ENCODE measurements at places on chromosomes 2 and 18.

DNA sequence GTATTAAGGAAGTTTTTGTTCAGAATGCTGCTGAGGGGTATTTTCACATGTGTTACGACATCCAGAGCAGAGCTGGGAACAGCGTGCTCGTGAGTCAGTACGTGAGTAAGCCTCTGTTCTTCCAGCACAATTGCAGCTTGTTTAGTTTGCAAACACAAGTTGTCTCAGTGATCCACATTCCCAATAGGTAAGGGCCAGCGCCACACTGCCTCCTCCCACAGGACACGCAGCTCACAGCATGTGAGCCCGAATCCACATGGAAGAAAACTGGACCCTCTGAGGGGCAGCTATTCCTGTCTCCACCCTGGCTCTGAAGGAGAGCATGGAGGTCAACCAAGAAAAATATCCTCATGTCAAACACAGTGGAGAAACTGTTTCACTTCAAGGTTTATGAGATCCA is 173.9 kb upstream of the PID1 start:
- no peak for DNase-seq

GRCh38 chr2:102046135-102046986 is 54.6 kb downstream of the IL1R2 start:
- no peak for DNase-seq

GRCh38 chr18:38654946-38655345 is 1089.3 kb upstream of the CELF4 start:
- DNase-seq: no peak

GRCh38 chr18:36737316-36737715 is 91.5 kb downstream of the TPGS2 start:
- DNase-seq: no peak

DNA sequence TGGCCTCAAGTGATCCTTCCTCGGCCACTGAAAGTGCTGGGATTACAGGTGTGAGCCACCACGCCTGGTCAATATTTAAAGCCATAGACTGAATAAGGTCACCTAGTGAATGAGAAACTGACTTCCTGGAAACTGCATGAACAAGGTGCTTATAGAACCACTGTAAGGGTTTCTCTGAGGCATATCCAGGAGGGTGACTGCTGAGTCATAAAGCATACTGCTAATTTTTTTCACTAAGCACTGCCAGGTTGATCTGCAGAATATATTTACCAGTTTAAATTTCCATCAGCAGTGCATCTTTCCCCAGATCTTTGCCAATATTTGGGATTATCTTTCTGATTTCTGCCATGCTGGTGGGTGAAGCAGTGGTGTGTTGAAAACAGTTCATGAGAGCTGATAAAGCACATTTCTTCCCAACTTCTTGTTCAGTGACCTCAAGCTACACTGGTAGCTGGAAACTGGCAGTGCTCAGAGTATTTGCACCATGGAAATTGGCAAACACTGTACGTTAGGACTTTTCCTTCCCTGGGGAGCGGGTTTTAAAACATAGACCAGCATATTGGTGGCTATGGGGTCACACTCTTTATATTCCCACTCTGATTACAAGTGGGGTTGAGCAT is 4.2 kb upstream of the CLIP4 start:
- DNase-seq: no peak

DNA sequence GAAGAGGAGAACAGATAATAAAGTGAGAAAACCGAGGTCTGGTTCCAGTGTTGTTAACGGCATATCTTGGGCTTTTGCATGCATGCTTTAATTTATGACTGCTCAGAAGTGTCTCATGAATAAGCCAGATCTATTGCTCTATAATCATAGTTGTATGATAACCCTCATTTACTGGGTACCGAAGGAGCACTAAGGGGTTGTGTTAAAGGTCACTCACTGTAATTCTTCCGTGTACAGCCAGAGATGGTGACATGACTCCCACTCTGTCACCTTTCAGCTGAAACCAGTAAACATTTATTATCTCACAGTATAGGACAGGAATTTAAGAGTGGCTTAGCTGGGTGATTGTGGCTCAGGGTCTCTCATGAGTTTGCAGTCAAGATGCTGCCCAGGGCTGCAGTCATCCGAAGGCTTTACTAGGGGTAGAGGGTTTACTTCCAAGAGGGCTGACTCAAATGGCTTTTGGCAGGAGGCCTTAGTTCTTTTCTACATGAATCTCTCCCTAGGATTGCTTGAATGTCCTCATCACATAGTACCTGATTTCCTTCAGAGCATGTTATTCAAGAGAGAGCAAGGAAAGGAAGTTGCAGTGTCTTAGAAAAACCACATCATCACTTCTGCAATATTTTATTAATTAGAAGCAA is 107.0 kb downstream of the NAB1 start:
- DNase-seq: no peak

- DNase-seq: no peak
Measured at GRCh38 chr2:177245010-177245422, 19.5 kb downstream of the NFE2L2 start.

DNA sequence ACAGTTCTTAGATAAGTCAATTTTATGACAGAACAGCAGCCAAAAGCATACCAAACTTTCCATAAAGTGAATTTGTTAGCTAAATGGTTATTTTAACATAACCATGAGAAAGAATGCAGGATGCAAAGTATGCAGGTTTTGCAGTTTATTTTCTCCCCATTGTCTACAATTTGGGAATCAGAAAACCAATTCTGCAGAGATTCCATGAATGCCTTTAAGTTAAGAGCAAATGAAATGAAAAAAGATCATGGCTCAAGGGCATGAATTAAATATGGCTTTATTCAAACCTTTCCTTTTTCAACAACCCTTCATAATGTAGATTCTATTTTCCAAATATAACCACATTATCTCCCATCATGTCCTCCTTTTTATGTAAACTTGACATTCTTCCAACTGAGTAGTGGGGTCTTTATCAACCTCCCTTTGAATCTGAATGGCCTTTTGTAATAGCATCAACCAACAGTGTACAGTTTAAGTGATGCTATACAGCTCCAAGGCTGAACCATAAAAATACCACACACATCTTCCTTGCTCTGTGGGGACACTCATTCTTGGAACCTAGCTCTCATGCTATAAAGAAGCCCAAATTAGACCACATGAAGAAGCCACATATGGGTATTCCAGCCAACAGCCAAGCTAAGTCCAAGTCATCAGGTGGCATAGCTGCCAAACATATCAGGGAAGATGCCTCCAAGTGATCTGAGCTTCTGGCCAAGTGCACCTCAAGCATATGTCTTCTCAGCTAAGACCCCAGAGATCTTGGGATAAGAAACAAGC is 49.8 kb downstream of the PIAS2 start:
- DNase-seq: no peak

DNA sequence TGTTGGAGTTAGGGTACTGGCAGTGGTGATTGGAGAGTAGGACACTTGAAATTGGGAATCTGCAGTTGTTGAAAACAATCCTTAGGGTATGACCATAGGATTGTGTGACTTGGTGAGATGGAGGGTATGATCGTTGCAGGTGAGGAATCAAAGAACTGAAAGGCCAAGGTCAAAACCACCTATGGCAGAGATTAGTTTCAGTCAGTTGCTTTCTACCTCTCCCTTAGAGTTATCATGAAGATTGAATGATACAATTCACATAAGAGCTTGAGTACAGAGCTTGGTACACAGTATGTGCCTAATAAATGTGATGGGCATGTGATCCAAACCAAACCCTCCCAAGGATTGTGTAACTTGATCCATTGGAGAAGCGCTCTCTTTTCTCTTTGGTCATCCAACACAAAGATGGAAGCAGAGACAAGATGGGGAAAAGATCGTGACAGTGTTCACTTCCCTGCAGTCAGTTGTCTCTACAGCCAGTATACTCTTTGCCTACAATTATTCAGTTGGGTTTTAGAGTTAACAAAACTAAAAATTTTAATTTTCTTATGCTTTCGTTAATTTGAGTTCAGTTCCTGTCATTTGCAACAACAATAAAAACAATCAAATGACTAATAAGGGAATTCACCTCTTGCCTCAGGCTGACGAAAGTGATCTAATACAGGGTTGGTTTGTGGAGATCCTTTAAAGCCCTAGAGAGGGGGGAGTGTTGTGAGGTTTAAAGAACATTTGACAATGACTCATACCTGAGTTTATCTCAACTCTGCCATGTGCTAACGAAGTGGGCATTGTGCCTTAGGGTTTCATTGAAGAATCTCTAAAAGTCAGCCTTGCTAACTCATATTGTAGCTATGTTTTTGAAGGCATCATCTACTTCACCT is 14.8 kb upstream of the SMAD2 start:
- no peak for DNase-seq

- DNase-seq: no peak
Measured at GRCh38 chr18:55637204-55637603, 49.2 kb upstream of the TCF4 start.

GRCh38 chr2:15377202-15377601 is 183.9 kb downstream of the NBAS start:
- no peak for DNase-seq

All from hypothalamus (tissue), 51 donors.